Progenitor cell of endocrine pancreas (in vitro differentiated cells): ENCODE measurements at places on chromosomes 5 and 9. TPM values are rescaled to one million over a fixed set of nuclear protein-coding genes. Genes with fewer than 3 reads are reported as not detected.

DNA sequence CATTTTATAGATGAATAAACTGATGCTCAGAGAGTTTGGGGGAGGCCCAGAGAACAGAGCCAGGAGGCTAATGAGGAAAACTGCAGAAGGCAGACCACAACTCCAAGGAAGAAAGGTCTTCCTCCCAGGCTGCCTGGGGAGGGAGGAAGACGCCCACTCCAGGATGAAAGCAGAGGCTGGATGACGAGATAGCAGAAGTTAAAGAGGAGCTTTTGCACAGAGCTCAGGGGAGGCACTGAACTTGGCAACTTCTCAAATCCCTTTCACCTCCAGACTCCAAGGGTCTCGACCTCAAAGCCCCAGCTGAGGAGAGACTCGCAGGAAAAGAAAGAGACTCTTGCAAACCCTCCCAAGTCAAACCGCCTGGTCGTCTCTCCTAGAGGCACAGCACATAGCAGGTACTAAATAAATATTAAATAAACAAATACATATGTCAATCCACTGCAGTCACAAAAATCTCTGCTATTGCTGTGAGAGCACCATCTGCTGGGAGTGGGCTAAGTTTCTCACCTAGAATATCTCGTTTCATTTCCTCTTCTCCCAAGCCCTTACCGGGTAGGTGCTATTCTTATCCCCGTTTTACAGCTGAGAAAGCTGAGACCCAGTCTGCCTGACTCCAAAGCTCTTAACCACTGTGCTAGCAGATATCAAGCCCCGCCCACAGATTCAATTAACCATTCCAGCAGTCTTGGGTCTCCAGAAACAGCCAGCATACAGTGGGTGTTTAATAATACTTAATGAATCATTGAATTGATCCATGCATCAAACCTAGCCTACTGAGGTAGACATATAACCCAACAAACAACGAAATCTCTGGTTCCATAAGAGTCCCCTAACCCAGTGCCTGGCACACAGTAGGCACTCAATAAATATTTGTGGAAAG, 97.8 kb upstream of the HAND1 start:
- H3K27me3 ChIP-seq: peaks cover 24% of the 10 kb centered on the region
- no peak overlapping the region for H3K4me3 ChIP-seq
- H3K36me3 ChIP-seq: no peaks in the 10 kb centered on the region
- DNase-seq: no peak
- H3K27ac ChIP-seq: no peak overlapping the region
- H3K4me1 ChIP-seq: peaks cover 7% of the 10 kb centered on the region

- H3K27ac ChIP-seq: peak overlapping the region; percentile 38
- H3K4me1 ChIP-seq: peaks cover 41% of the 10 kb centered on the region
- peaks cover 13% of the 10 kb centered on the region for H3K36me3 ChIP-seq
- H3K4me3 ChIP-seq: no peak overlapping the region
These were observed 19.7 kb downstream of the RAI14 start for GRCh38 chr5:34675857-34676256.

DNA sequence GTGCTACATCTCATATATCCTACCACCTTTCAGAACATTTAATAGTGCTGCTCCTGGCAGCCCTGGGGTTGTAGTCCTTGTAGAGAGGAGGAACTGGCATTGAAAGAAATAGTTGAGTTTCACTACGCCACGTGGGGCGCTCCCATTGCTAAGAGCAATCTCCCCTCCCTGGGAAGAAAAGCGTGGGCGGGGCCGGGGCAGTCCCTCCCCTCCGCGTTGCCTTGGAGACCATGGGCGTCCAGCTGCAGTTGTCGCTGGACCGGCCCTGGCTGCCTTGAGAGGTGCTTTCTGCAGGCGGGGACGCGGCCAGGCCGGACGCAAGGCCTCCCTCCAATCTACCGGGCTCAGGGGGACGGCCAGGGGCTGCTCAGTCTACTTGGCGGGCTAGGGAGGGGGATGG, 368 bp upstream of the CCDC180 start:
- no peaks in the 10 kb centered on the region for H3K4me1 ChIP-seq
- H3K36me3 ChIP-seq: peaks cover 1% of the 10 kb centered on the region

Gene TRIM7
- total RNA-seq: not detected in 2 replicates

- H3K27ac ChIP-seq: no peak overlapping the region
- H3K4me3 ChIP-seq: no peak overlapping the region
- no peak for DNase-seq
- peaks cover 3% of the 10 kb centered on the region for H3K27me3 ChIP-seq
- H3K36me3 ChIP-seq: no peaks in the 10 kb centered on the region
- H3K4me1 ChIP-seq: no peaks in the 10 kb centered on the region
These were observed 828.9 kb downstream of the TLR4 start for GRCh38 chr9:118533101-118533500.

- H3K4me3 ChIP-seq: no peak overlapping the region
- peaks cover 2% of the 10 kb centered on the region for H3K4me1 ChIP-seq
- H3K27me3 ChIP-seq: no peaks in the 10 kb centered on the region
- H3K27ac ChIP-seq: no peak overlapping the region
- no peak for DNase-seq
These were observed 14.2 kb downstream of the RUFY1 start for GRCh38 chr5:179564526-179564925.

Gene MARVELD2
- total RNA-seq: 67.0 and 71.6 TPM in 2 replicates

- H3K4me1 ChIP-seq: peaks cover 25% of the 10 kb centered on the region
- no peak overlapping the region for H3K4me3 ChIP-seq
These were observed 50.0 kb downstream of the RAI14 start for GRCh38 chr5:34706084-34706483.

GRCh38 chr9:22039258-22039657, 30.2 kb upstream of the CDKN2B start:
- no peak for DNase-seq
- H3K27me3 ChIP-seq: no peaks in the 10 kb centered on the region
- no peak overlapping the region for H3K4me3 ChIP-seq

Gene CYFIP2
- 85.1 and 88.5 TPM in 2 replicates for total RNA-seq

DNA sequence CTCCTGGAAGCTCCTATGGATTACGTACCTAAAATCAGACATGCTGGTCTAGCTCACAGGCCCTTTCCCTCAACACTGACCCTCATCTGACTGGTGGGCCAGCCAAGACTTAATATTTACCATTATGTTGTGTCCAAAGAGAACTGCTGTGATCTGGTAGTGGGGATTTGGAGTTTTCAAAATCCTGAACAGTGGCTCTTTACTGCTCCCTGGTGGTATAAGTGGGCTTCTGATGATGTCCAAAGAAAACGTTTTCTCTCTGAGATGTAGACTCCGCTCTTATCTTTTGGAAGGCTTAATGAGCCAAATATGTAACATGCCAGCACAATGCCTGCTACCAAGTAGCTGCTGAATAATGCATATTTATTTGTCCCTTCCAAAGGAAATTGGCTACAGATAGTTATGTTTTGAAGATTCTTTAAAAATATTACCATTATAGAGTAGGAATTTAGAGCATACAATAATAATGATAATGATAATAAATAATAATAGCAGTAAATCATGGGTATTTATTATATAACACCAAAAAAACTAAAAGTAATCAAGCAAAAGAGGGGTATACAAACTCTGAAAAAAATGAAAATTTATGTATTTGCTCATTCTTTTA, 406.6 kb upstream of the TNC start:
- H3K4me1 ChIP-seq: no peaks in the 10 kb centered on the region
- H3K36me3 ChIP-seq: no peaks in the 10 kb centered on the region
- no peak overlapping the region for H3K27ac ChIP-seq
- H3K4me3 ChIP-seq: no peak overlapping the region

Gene GLIPR2
- total RNA-seq: 7.3 TPM in 2 replicates

DNA sequence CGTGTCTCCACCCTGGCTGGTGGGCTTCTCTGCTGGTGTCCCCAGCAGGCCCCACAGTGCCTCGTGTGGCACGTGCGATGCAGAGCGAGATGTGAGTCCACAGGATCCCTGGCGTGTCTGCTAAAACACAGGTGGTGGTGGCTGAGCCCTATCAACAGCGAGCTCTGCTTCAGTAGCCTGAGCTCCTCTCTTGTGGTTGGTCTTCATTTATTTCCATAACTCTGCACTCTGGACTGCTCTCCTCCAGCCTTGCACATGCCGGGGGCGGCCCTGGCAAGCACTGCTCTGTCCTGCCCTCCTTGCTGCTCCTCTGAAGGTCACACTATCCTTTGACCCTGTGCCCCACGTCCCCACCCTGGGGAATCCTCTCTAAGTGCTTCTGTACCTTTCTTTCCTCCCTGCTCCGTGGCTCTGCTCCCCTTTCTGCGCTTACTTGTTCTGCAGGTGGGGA, 59.2 kb downstream of the NSUN2 start:
- H3K4me1 ChIP-seq: no peaks in the 10 kb centered on the region
- H3K27ac ChIP-seq: no peak overlapping the region
- no peak for DNase-seq

Gene PCDHGA8
- 1.5 and 1.9 TPM in 2 replicates for total RNA-seq

DNA sequence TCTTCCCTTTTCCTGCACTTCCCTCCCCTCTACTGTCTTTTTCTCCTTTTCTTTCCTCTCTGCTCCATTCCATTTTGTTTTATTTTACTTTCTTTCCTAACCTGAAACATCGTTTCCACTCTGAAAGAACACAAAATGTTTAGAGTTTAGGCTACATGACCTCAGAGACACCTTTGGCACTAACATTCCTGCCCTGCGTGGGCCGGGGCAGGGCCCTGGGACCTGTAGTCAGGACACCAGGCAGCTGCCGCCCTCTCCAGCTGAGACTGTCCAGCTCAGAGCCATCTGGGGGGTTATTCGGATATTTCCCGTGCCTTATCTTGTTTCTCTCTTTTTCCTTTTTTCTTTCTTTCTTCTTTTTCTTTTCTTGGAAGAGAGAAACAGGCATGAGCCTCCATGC, 58.3 kb upstream of the ERCC6L2 start:
- H3K27ac ChIP-seq: no peak overlapping the region

Gene PRDM9
- total RNA-seq: not detected in 2 replicates

GRCh38 chr5:141547488-141547887, 58.6 kb downstream of the PCDHGC5 start:
- peak overlapping the region; percentile 33 for H3K27ac ChIP-seq
- H3K4me3 ChIP-seq: no peak overlapping the region
- no peaks in the 10 kb centered on the region for H3K4me1 ChIP-seq
- peaks cover 49% of the 10 kb centered on the region for H3K36me3 ChIP-seq
- DNase-seq: no peak

DNA sequence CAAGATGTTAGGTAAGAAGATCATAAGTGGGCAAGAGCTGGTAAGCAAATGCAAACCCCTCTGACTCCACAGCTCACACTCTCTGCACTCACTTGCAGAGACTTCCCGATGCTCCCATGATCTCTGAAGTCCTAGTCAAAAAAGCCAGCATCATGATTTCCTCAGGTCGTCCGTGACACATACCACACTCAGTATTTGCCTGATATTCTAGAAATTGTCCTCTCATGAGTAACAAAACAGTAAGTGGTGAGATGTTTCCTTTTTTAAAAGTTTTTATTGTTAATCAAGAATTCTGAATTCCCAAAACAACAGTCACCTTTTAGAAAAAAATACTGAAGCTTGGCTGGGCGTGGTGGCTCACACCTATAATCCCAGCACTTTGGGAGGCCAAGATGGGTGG, 194.6 kb downstream of the DENND1A start:
- peaks cover 2% of the 10 kb centered on the region for H3K36me3 ChIP-seq
- H3K4me1 ChIP-seq: no peaks in the 10 kb centered on the region
- DNase-seq: no peak
- no peak overlapping the region for H3K4me3 ChIP-seq
- no peaks in the 10 kb centered on the region for H3K27me3 ChIP-seq

Gene PCDHGA10
- total RNA-seq: 14.3 and 14.6 TPM in 2 replicates

Gene ENC1
- total RNA-seq: 71.7 and 78.7 TPM in 2 replicates

- H3K27me3 ChIP-seq: peaks cover 6% of the 10 kb centered on the region
- no peak overlapping the region for H3K27ac ChIP-seq
- no peaks in the 10 kb centered on the region for H3K4me1 ChIP-seq
- no peak for DNase-seq
- H3K4me3 ChIP-seq: no peak overlapping the region
- H3K36me3 ChIP-seq: no peaks in the 10 kb centered on the region
These were observed 71.7 kb upstream of the FCN1 start for GRCh38 chr9:134989206-134990065.

- H3K4me1 ChIP-seq: peaks cover 4% of the 10 kb centered on the region
- DNase-seq: peak; percentile 52
- H3K36me3 ChIP-seq: no peaks in the 10 kb centered on the region
- no peaks in the 10 kb centered on the region for H3K27me3 ChIP-seq
These were observed 21.5 kb downstream of the BTF3 start for GRCh38 chr5:73519531-73520283.
